ENCODE measurements at places on chromosomes 1 and 21. TPM values are rescaled to one million over a fixed set of nuclear protein-coding genes. Genes with fewer than 3 reads are reported as not detected.

GRCh38 chr1:208118841-208119606 lies 125.2 kb downstream of the PLXNA2 start:
- H3K27me3 ChIP-seq: no peaks in the 10 kb centered on the region
- H3K4me3 ChIP-seq: no peak overlapping the region
- no peak overlapping the region for H3K27ac ChIP-seq
- DNase-seq: no peak

- no peak overlapping the region for H3K27ac ChIP-seq
- no peak for DNase-seq
- H3K4me3 ChIP-seq: no peak overlapping the region
- no peaks in the 10 kb centered on the region for H3K27me3 ChIP-seq
- H3K4me1 ChIP-seq: no peaks in the 10 kb centered on the region
These were observed 31.3 kb upstream of the FOXO6 start for GRCh38 chr1:41329662-41330587.

GRCh38 chr1:200496937-200497336 lies 87.1 kb upstream of the ZNF281 start:
- no peak overlapping the region for H3K27ac ChIP-seq
- H3K4me1 ChIP-seq: no peaks in the 10 kb centered on the region
- no peaks in the 10 kb centered on the region for H3K36me3 ChIP-seq
- H3K4me3 ChIP-seq: no peak overlapping the region

DNA sequence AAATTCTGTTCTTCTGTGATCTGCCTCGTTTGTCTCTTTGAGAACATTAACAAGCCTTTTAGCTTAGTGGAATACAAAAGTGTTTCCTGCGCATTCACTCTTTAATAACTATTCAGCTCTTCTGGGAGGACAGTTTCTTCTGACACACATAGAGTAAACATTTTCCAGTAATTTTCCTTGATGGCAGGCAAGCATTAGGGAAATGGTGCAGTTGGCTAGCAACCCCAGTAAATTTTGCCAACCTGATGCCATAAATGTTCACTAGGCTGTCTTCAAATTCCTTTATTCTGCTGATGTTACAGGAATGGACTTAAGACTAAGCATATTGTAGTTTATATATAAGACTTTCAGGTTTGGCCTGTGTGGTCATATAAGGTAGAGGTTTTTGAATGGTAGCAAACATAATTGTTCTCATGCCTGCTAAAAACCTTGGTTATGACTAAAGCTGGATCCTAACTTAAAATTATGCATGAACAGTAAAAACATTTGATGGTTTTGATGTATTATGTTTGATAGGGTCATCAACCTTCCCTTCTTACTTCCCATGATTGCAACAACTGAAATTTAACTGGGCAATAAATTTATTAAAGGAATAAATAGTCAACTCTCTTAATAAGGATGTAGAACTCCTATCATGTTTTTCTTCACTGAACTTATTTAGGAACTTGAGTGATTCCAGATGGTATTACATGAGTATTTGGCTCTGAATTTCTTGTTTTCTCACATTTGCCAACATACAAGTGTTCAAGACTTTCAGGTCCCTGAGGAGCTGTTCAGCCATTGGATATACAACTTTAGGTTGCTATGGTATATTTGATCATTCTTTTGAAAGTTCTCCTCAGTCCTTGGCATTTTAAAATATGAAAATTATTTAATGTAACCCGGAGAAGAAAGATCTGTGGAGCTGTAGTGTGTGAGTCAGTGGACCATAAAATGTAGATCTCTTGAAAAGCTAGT lies 223.4 kb downstream of the FMN2 start:
- no peak for DNase-seq
- H3K27me3 ChIP-seq: no peaks in the 10 kb centered on the region
- H3K4me1 ChIP-seq: no peaks in the 10 kb centered on the region
- no peaks in the 10 kb centered on the region for H3K36me3 ChIP-seq

GRCh38 chr1:153049211-153049610 lies 8.1 kb downstream of the SPRR2A start:
- H3K4me1 ChIP-seq: no peaks in the 10 kb centered on the region
- no peaks in the 10 kb centered on the region for H3K27me3 ChIP-seq

- H3K4me1 ChIP-seq: peaks cover 57% of the 10 kb centered on the region
- peaks cover 7% of the 10 kb centered on the region for H3K36me3 ChIP-seq
- H3K27ac ChIP-seq: peak overlapping the region; percentile 81
- H3K4me3 ChIP-seq: peak overlapping the region; percentile 82
These were observed 6.5 kb downstream of the IRF2BP2 start for GRCh38 chr1:234603221-234604204.

DNA sequence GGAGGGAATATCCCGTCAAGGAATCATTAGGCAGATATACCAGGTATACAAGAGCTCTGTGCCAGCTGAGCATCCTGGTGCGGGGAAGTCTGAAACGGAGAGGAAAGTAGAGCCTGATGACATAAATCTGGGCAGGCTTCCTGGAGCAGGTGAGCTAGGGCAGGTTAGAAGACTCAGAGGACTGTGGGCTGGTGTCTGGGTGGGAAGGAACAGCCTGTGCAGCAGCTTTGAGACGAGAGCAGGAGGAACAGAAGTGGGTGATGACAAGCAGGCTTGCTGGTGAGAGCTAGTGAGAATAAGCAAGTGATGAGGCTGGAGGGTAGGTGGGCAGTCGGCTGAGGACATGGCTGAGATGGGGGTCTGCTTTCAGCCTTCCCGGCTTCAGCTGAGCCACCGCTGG lies 6.7 kb downstream of the CELSR2 start:
- no peak for DNase-seq
- no peak overlapping the region for H3K4me3 ChIP-seq
- no peaks in the 10 kb centered on the region for H3K27me3 ChIP-seq
- peaks cover 9% of the 10 kb centered on the region for H3K4me1 ChIP-seq

DNA sequence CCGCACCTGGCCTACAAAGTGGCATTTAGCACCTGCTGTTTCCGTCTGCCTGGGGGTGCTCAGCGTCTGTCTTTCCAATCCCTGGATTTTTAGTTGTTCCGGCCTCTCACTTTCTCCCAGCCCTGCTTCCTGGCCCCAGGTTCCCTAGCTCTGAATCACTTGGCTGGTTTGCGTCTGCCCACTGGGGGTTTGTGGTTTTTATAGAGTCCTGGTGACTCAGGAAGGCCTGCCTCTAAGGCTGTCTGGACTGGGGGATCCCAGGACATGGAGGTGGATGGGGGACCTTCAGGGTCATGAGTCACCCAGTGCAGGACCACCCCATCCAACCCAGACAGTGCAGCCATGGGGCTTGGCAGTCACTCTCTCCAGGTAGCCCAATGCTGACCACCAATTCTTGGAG lies 53.5 kb downstream of the MRPL37 start:
- H3K27ac ChIP-seq: no peak overlapping the region
- DNase-seq: no peak
- no peaks in the 10 kb centered on the region for H3K36me3 ChIP-seq

DNA sequence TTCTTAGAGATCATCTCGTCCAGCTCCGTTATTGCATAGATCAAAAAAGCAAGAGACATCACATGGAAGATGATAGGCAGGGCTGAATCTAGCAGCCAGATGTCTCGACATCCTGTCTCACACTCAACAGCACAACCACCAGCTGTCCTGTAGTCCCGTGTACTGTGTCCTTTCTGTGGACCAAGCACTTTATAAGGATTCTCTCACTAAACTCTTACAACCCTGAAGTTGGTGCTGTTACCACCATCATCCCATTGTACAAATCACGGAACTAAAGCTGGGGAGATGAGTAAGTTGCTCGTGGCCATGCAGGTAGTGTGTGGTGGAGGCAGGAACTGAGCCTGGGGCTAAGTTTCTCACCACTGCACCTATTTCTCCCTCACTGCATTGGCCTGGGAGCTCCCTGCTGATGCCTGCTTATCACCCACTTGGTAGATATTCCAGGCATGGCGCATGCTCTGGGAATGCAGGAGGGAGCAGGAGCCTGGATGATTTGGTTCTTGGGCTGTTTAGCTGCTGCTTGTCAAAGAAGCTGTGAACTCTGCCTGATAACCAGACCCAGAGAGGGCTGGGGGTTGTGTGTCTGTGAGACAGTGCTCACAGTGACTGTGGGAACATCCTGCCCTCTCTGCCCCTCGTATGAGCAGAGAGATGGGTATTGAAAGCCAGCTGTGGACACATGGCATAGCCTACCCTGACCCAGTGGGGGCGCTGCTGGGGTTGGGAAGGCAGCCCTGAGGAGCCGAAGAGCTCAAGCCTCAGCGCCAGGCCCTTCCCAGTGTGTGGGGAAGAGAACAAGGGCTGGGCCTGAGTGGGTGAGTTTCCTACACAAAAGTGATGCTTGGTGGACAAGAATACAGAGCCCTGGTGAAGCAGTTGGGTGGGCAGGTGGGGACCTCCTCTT lies 13.6 kb downstream of the PPFIA4 start:
- H3K4me3 ChIP-seq: no peak overlapping the region
- H3K36me3 ChIP-seq: no peaks in the 10 kb centered on the region
- no peak overlapping the region for H3K27ac ChIP-seq
- H3K27me3 ChIP-seq: no peaks in the 10 kb centered on the region
- H3K4me1 ChIP-seq: peaks cover 8% of the 10 kb centered on the region

DNA sequence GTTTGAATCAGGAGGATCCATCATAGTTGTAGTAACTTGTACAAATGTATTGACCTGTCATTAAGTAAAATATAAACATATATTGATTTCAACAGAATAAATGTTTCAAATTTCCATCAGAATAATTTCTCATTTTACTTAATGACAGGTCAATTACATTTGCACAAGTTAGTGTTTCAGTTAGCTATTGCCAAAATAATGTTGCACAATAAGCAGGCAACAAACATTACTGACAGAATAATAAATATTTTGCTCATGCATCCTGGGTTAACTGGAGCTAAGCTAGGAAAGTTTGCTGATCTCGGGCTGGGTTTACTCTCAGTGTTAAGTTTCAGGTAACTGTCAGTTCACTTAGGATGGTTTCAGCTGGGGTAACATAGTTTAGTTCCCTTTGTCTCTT lies 822.4 kb downstream of the KCNT2 start:
- no peaks in the 10 kb centered on the region for H3K4me1 ChIP-seq
- no peaks in the 10 kb centered on the region for H3K27me3 ChIP-seq
- H3K36me3 ChIP-seq: no peaks in the 10 kb centered on the region

DNA sequence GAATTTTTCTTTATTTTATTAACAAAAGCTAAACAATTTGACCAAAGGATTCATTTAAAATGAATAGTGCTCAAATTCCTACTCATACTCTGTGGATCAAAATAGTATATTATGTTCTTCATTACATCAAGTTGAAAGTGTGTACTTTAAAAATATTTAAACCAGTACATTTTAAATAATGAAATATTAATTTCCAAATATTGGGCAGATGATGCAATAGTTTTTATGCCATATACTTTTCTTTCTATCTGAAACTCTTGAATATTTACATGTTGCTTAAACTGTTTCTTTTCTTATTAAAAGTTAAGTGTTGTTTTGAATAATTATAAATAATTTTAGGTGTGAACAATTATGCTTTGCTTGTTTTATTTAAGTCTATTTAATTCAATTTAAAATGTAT lies 144.7 kb upstream of the TMPRSS15 start:
- H3K27me3 ChIP-seq: no peaks in the 10 kb centered on the region
- H3K27ac ChIP-seq: no peak overlapping the region
- no peaks in the 10 kb centered on the region for H3K4me1 ChIP-seq
- H3K36me3 ChIP-seq: no peaks in the 10 kb centered on the region

GRCh38 chr1:39407510-39407895 lies 83.9 kb upstream of the BMP8A start:
- peak overlapping the region; percentile 84 for H3K27ac ChIP-seq
- DNase-seq: no peak
- H3K4me1 ChIP-seq: peaks cover 23% of the 10 kb centered on the region
- peak overlapping the region; percentile 78 for H3K4me3 ChIP-seq

- H3K4me1 ChIP-seq: no peaks in the 10 kb centered on the region
- no peak overlapping the region for H3K27ac ChIP-seq
- no peak for DNase-seq
- no peak overlapping the region for H3K4me3 ChIP-seq
- no peaks in the 10 kb centered on the region for H3K36me3 ChIP-seq
- H3K27me3 ChIP-seq: no peaks in the 10 kb centered on the region
These were observed 281.1 kb downstream of the TTLL7 start for GRCh38 chr1:83717785-83718184.

GRCh38 chr1:163263818-163264655 lies 57.7 kb upstream of the NUF2 start:
- H3K27me3 ChIP-seq: no peaks in the 10 kb centered on the region
- no peak overlapping the region for H3K27ac ChIP-seq
- no peak overlapping the region for H3K4me3 ChIP-seq
- H3K4me1 ChIP-seq: no peaks in the 10 kb centered on the region
- H3K36me3 ChIP-seq: no peaks in the 10 kb centered on the region

DNA sequence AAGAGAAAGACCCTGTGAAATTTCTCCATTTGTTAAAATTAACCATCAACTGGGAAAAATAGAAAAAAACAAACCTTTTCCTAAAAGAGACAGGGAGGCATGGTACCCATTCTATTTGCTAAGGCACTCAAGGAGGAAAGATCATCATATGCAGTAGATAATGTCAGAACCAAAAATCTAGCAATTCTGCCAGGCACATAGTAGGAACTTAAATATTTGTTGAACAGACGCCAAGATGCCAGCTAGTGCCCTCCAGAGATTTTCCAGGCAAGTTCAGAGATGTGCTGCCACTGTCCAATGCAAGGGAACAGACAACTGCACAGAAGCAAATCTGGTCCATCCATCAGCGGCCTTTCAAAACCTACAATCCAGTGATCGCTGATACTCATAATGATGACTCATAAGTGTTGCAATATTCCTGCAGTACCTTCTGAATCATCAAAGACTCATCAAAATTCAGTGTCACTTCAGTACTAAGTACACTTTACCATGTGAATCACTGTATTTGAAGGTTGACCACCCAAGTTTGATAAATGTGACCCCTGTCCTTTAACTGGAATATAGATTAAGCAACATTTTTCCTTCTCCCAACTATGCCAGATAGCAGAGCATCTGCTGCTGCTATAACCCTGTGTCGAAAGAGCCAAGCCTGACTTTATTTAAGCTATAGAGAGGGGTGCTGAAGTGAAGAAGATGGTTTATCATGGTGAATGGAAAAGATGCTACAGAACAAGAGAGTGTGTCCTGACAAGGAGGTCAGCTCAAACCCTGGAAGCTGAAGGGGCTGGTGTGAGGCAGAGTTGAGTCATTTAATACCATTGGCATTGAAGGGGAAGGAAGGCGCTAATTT lies 99.1 kb downstream of the MT1HL1 start:
- peaks cover 18% of the 10 kb centered on the region for H3K4me1 ChIP-seq
- peak; percentile 3 for DNase-seq
- H3K27me3 ChIP-seq: no peaks in the 10 kb centered on the region
- H3K27ac ChIP-seq: no peak overlapping the region

- no peaks in the 10 kb centered on the region for H3K36me3 ChIP-seq
- H3K27me3 ChIP-seq: no peaks in the 10 kb centered on the region
- DNase-seq: no peak
- no peaks in the 10 kb centered on the region for H3K4me1 ChIP-seq
- no peak overlapping the region for H3K27ac ChIP-seq
These were observed 227.1 kb downstream of the DUSP10 start for GRCh38 chr1:221514806-221515205.

LCE1F gene
- not detected for total RNA-seq

RYR2 gene
- 3.4 TPM for total RNA-seq

F5 gene
- total RNA-seq: 0.50 TPM

LCE1E gene
- total RNA-seq: not detected

KRTAP12-2 gene
- total RNA-seq: not detected

CAMSAP2 gene
- total RNA-seq: 24.4 TPM

TRIM46 gene
- not detected for total RNA-seq

ERG gene
- total RNA-seq: not detected
